ENCODE measurements at places on chromosomes 6 and 20.

DNA sequence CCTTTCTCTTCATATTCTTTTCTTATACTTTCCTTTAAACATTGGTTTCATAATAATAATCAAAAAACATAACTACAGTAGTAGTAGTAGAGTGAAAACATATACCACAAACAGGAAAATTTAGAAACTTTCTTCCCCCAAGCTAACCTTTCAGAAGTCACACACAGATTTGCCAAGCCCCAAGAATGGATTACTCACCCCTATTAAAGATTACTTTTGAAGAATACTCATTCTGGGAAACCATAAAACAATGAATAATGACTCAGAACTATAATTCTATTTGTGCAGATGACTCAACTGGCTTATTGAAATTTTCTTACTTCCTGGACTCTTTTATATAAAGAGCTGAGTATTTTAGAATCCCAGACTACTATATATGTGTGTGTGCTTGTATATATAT, 119.4 kb upstream of the GJE1 start:
- DNase-seq: no peak

GRCh38 chr6:14375930-14376329, 258.4 kb downstream of the CD83 start:
- no peak for DNase-seq

DNA sequence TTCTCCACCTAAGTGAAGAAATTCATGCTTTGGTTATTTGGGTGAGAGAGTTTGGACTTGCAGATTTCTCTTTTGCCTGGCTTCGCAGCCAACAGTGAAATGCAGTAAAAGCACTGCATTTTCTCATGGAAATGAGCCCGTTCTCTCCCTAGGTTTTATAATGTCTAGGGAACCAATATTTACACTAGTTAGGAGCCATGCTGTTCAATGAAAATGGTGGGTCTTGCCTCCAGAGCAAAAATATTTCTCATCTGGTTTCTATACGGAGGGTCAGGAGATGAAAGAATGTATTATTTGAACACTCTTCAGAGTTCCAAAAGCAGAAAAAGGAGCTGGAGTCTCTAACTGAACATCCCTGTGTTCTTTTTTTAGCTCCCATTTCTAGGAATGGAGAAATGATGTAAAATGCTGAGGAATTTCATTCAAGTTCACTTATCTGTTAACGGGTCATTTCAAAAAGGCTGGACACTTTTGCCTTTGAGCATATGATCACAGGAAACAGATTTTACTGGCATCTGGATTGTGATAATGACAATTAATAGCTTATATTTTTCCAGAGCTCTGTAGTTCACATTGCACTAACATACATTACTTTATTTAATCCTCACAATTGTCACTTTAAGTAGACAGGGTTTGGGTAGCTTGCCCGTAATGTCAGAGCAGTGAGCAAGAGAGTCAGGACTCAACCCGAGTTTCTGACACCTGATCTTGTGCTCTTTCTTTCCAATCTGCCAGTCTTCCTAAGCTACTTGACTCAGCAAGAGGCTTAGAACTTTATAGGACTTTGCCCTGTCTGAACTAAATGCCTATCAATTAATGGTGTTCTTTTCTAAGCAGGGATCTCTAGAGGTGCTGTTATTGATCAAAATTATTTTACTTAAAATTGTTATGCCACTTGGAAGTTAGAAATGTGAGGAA, 78.0 kb downstream of the PPP1R14C start:
- DNase-seq: no peak

- DNase-seq: no peak
These were observed 308.2 kb downstream of the CD83 start for GRCh38 chr6:14425805-14426204.

GRCh38 chr6:26534681-26535465, 3.3 kb upstream of the HMGN4 start:
- no peak for DNase-seq

DNA sequence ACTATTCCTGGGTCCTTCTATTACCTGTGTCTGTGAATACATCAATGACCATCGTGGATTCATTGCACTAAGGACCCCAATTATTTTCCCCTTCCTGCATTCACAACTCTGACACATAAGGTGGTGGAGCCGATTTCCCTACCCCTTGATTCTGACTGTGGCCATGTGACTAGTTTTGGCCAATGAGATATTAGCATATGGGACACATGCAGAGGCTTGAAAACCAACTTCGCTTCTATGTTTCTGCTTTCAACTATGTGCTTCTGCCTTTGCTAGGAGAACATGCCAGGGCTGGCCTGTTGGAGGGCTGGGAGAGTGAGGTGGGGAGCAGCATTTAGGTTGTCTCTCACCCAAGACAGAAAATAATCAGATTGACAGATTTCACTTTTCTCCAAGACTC, 483.1 kb upstream of the JAG1 start:
- DNase-seq: no peak

- peak; percentile 28 for DNase-seq
These were observed 4.3 kb downstream of the SDCBP2 start for GRCh38 chr20:1324598-1325172.

GRCh38 chr6:42201382-42201781, 6.6 kb upstream of the GUCA1B start:
- DNase-seq: no peak
